CD4-positive, alpha-beta T cell treated with Interferon alpha-2 for 1 hour (primary cell): ENCODE measurements at places on chromosomes 2 and 18.

- DNase-seq = no peak
Observed at GRCh38 chr2:36173760-36174404, 181.7 kb upstream of the CRIM1 start.

DNA sequence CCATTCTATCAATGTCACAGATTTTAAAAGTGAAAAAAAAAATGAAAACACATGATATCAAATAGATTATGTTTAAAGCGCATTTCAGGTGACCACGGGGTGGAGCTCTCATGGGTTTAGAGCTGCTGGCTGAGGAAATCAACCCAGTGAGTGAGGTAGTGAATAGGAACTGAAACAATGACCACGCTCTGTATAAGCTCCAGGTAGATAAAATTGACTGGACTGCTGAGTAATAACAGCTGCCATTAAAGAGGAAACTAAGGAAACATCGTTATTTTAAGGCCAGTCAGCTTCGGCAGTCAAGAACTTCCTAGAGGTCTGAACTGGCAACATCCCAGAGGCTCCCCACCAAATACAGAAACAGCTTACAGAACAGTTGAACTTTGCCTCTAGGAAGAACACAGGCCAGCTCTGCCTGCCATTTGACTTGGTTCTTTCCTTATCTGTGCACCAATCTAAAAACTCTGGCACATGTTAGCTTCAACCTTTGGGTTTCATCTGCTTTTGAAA is 185.9 kb downstream of the PDE1A start:
- no peak for DNase-seq

DNA sequence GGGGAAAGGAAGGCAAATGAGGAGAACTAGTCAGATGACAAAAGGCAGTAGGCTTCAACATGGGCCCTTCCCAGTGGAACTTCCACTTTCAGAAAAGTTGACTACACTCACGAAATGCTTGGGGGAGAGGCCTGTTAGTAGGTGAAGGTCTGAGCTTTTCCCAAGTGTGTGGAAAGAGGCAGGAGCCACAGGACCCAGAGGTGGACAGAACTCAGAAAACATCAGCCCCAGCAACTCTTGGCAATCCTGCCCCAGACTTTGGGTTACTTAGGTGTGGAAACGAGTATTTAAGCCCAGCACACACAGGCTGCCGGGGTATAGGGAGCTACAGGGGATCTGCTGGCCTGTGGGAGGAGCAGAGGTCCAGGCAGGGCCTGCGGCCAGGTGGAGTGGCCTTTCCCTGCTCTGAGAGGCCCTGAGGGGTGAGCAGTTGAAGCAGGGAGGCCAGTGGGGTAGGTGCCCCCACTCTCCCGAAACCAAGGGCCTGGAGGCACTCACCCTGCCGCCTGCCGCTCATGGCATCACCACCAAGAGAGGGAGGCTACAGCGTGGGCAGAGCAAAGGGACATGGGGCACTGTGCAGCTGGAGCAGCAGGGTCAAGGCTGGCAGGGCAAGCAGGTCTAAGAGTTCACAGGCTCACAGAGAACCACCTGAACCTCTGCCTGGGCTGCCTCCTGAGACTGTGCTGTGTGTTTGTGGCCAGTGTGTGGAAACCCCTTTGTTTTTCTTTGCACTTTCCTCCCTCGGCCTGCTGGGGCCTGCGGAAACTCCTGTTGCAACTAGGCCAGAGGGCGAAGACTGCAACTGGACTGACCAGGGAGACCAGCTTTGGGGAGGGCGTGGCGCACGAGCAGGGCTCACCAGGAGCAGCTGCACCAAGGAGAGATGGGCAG is 130.7 kb upstream of the SERTAD2 start:
- no peak for DNase-seq

DNA sequence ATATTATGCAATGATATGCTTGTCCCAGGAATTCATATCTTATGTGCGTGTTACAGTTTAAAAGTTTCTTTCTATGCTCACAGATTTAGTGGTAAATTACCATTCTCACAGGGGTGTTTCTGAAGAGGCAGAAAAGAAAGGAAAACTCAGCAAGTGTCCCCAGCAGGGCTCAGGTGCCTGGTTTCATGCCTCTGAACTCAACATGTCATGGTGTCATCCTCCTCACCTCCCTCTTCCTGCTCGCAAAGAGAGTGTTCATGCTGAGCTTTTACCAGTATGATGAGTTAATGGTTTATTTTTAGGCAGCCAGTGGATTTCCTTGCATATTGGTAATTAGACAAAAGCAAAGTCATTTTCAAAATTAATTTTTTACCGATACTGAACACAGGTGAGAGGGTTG is 492.9 kb upstream of the ZEB2 start:
- no peak for DNase-seq

DNA sequence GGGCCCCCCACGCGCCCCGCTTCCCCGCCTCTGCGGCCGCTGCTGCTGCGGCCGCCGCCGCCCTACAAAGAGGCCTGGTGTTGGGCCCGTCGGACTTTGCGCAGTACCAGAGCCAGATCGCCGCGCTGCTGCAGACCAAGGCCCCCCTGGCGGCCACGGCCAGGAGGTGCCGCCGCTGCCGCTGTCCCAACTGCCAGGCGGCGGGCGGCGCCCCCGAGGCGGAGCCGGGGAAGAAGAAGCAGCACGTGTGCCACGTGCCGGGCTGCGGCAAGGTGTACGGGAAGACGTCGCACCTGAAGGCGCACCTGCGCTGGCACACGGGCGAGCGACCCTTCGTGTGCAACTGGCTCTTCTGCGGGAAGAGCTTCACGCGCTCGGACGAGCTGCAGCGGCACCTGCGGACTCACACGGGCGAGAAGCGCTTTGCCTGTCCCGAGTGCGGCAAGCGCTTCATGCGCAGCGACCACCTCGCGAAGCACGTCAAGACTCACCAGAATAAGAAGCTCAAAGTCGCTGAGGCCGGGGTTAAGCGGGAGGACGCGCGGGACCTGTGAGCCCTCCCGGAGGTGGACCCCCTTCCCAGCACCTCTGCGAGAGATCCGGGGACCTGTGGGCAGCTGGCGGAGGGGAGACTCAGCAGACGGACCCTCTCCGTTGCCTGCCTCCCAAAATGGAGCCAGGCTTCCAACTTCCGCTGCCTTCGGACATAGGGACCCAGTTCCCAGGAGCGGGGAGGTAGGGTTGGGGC is 1.9 kb downstream of the SP5 start:
- peak; percentile 30 for DNase-seq

- no peak for DNase-seq
Observed at GRCh38 chr2:79082987-79083386, 4.8 kb downstream of the REG1B start.

DNA sequence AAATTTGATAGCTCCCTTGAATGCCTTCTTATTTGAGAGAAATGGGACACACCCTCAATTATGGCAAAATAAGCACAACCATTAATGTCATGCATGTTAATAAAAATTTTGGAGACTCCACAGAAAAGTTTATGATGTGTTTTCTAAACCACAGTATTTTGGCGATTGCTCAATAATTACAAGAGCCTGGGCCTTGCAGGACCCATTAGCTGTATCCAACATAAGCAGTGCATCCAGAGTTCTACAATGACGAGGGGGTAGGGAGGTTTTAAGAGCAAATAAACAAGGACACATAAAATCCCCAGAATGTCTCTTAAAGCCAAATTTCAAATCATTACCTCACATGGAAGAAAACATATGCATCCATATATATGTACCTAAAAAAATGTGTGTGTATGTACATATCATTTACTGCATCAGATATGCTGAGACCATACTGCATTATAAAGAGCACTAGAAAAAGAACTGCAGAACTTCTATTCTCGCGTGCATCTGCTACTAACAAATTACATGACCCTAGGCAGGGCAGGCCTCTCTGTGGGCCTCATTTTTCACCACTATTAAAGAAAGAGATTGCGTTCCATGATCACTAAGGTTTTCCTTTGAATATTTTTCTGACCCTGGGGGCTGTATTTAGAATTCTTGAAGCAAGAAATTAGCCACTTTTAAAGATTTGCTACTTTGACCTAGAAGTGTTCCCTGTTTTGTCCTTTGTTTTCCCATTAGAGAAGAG is 38.0 kb downstream of the CMPK2 start:
- no peak for DNase-seq

DNA sequence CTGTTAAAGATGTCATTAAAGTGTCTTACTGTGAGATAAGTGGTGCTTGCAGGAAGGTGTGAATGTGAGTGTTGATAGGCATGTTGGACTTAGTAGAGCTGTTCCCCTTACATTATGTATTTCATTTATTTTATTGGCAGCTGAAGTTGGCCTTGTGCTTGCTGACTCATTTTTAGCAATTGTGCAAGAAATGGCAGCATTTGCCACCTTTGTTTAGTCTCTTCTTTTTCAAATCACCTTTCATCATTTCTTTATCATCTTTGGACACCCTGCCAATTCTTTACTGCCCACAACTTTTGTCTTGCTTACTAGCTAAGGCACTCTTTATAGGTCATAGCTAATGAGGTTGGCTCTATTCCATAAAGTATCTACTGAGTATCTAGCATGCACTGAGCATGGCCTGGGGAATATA is 130.3 kb upstream of the LYPD6 start:
- no peak for DNase-seq

DNA sequence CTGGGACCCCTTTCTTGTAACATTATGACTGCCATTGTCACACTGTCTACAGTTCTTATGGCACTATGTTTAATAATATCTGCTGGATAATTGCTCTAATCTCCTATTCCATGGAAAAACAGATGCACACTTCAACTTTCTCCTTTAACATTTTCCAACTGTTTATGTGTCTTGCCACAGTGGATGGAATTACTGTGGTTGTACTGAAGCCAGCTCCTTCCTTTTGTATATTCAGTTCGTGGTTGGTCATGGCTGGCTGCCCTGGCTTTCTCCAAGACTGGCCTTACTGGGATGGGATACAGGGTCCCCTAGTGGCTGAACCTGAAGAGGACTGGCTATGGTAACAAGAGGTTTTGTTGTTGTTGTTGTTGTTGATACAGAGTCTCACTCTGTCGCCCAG is 113.9 kb downstream of the SS18 start:
- no peak for DNase-seq

DNA sequence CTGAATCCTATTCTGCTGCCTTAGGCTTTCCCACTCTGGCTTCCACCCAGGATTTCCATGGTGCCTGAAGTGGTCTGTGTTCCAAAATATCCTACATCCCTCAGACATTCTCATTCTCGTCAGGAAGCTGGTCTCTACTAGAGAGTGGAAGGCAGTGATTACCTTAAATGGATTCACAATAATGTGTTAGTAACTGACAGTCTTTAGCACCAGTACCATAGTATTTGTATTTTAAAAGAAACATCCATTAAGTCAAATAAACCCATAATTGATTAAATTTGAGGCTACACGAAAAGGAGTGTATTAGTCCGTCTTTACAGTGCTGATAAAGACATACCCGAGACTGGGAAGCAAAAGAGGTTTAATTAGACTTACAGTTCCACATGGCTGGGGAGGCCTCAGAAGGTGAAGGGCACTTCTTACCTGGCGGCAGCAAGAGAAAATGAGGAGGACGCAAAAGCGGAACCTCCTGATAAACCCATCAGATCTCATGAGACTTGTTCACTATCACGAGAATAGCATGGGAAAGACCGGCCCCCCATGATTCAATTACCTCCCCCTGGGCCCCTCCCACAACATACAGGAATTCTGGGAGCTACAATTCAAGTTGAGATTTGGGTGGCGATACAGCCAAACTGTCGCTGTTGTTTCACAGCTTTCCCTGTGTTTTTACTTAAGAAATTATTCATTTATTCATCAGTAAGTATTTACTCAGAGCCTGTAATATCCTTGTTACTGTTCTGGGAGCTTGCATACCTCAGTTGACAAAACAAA is 306.5 kb downstream of the STK39 start:
- DNase-seq = no peak

GRCh38 chr2:148603562-148603920 is 41.0 kb upstream of the EPC2 start:
- DNase-seq = no peak

DNA sequence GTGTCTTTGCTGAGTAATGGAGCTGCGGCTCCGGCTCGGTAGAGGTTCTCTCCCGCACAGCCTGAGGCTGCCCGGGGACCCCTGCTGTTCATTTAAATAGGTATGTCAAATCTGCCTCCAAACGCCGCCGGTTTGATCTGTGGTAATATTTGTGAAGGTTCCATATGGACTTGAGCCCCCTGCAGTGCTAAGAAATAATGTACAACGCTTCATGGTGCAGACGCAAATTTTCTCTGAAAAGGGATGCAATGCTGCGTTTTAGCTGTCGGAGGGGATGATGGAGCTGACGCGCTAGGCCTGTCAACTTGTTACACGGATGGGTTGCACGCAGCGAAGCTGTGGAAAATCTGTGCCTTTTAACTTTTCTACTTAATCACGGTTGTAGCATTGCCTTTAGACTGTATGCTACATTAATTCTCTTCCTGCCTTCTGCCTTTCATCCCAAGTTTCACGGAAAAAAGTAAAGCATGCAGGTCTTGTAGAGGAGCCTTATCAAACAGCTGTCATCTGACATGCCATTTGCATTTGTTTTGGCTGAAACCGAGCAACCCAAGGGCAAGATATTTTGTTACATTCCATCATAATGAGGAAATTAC is 43.2 kb downstream of the MRPS9 start:
- no peak for DNase-seq

GRCh38 chr2:233803994-233804393 is 25.9 kb downstream of the MROH2A start:
- no peak for DNase-seq

DNA sequence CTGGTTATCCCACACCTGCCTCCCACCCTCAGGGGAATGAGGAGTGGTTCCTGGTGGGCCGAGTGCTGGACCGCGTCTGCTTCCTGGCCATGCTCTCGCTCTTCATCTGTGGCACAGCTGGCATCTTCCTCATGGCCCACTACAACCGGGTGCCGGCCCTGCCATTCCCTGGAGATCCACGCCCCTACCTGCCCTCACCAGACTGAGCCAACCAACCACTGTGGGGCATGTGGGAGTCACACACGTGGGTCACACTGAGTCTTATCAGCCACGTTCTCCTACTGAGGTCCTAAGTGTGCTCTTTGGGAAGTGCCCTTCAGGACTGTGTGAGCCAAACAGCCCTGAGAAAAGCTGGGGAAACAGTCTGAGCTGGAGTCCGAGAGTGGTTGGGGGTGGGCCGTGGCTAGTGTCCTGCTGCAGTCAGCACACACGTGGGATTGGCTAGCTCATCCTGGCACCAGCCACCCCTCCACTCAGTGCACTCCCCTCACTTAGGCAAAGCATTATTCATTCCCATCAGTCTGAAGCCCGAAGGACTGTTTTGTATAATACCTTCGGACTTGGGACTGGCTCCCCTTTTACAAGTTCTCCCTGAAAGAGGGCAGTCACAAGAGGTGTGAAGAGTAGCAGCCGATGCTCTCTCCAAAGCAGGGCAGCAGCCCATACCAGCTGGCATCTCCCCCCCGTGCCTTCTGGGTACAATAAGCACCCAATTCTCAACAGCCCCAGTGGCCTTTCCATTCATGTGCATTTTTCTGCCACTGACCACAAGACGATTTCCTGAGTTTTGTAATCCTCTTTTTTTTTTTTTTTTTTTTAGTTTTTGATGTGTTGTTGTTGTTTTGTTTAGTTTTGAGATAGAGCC is 4.6 kb downstream of the TIGD1 start:
- DNase-seq = no peak

DNA sequence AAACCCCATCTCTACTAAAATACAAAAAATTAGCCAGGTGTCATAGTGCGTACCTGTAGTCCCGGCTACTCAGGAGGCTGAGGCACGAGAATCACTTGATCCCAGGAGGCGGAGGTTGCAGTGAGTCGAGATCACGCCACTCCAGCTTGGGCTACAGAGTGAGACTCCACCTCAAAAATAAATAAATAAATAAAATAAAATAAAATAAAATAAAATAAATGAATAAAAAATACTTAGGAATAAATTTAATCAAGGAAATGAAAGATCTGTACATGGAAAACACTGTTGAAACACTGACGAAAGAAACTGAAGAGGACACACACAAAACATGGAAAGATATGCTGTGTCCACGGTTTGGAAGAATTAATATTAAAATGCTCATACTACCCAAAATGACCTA is 56.5 kb upstream of the ASPRV1 start:
- no peak for DNase-seq

GRCh38 chr2:60536746-60537145 is 16.7 kb downstream of the BCL11A start:
- no peak for DNase-seq
